ENCODE measurements at places on chromosomes 2 and 18. TPM values are rescaled to one million over a fixed set of nuclear protein-coding genes. Genes with fewer than 3 reads are reported as not detected.

DNA sequence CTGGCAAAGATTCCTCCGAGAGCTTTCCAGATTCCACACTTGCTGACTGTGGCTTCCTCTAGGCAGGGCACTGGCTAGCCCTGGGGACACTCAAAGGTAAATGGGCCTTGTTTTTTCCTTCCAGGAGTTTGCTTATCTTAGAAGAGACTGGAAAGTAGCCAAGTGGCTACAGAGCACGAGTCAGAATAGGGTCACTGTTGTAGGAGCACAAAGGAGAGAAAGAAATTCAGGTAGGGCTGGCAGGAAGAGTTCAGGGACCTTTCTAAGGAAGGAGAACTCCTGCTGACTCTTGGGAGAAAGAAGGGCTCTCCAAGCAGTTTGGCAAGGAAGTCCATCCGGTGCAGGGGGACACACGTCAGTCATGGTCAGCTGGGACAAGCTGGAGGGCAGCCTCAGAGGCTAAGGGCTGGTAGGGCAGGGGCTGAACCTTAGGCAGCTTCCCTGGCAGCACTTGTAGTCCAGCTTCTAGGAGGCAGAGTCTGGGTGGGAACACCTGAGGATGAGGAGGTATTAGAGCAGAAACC lies 39.5 kb downstream of the NIFK start:
- DNase-seq, result no peak

GRCh38 chr2:217650716-217651360 lies 352.0 kb downstream of the TNS1 start:
- DNase-seq, result peak; percentile 46

The FOXD4L1 gene
- 0.48 TPM for total RNA-seq

The SERPINB2 gene
- not detected for total RNA-seq

DNA sequence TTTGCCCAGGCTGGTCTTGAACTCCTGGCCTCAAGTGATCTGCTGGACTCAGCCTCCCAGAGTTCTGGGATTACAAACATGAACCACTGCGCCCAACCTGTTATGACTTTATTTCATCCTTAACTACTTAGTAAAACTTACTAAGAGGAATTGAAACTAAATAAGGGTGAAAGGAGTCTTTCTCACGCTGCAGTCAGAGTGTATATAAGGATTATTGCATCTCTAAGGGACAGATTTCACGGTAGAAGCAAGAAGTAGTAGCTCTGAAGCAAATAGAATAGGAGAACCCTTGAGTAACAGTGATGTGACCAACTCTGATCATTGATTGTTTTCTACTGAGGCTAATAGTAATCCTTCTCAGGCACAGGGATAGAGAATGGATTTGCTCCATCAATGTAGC lies 960.1 kb downstream of the CPS1 start:
- DNase-seq, result no peak

GRCh38 chr2:43276962-43277391 lies 50.6 kb upstream of the ZFP36L2 start:
- no peak for DNase-seq

- no peak for DNase-seq
Observed at GRCh38 chr18:28114472-28114871, 62.5 kb downstream of the CDH2 start.

GRCh38 chr2:173238385-173238784 lies 116.3 kb upstream of the CDCA7 start:
- DNase-seq, result no peak

- no peak for DNase-seq
Observed at GRCh38 chr2:95354469-95354901, 48.0 kb upstream of the FAHD2A start.

DNA sequence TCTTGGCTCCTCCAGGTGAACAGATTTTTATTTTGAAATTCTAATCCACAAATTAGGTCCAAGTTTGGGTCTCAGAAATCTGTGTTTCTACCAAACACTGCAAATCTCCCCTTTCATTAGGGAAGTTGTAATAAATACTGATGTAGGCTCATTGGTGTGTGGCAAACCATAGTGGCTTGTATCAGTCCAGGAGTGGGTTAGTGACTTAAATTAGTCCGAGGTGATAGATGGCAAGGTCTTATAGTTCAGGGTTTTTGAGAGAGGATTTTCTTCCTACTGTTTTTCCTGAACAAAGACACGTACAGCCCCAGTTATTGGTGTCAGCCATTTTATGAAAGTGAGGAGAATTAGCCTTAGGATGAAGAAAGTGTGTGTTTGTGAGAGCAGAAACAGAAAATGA lies 74.6 kb downstream of the RPRM start:
- DNase-seq, result no peak

The MAP3K19 gene
- not detected for total RNA-seq

DNA sequence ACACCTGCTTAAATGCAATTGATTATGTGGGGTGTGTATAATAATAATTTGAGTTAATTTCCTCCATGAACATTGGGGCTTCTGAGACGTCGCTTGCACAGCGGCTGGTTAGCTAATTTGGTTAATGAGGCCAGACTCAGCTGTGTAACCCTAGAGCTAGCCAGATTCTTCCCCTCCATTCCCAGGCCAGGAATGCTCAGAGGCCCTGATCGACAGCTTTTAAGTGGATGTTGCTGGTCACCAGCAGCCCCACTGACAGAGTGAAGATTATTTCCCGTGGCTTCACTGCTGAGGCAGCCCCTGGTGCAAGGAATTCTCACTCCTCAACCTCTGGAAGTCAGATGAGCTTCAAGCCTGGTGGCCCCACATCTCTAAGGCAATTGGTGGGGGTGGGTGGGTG lies 12.4 kb upstream of the EPAS1 start:
- DNase-seq, result no peak

- peak; percentile 51 for DNase-seq
Observed at GRCh38 chr2:235595422-235596010, 101.7 kb downstream of the AGAP1 start.

The STAT4 gene
- 18.8 TPM for total RNA-seq

The ATG4B gene
- total RNA-seq, result 143 TPM

- DNase-seq, result no peak
Observed at GRCh38 chr18:15198116-15198389, 450.1 kb downstream of the ANKRD30B start.

The WDR7 gene
- total RNA-seq, result 24.8 TPM

DNA sequence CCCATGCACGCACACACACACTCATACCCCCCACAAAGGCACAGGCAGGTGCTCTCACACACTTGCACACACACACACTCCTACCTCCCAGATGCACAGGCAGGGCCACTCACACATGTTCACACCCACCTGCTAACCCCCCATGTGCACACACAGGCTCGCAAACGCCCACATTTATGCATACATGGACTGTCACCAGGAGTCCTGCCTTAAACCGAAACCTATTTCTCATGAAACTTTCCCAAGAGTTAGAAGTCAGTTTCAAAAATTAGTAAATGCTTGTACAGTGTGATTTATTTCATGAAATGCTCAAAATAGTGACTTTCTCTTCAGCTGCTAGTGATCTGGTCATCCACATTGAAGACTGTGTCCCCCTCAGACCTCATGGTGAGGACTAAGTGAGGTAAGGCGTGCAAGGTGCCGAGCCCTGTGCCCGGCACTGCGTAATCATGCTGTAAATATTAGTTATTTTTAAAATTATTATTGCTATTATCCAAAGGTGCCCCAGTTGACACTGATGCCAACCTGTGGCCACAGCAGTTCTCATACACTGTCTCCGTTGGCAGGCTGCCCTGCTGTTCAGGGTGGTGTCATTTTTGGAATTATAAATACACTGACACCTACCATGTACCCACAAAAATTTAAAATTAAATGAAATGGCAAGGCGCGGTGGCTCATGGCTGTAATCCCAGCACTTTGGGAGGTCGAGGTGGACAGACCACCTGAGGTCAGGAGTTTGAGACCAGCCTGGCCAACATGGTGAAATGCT lies 12.4 kb downstream of the CNNM4 start:
- no peak for DNase-seq

GRCh38 chr18:9771977-9772660 lies 64.0 kb downstream of the RAB31 start:
- DNase-seq, result no peak

GRCh38 chr2:231347081-231347480 lies 48.4 kb upstream of the B3GNT7 start:
- no peak for DNase-seq

The CREG2 gene
- 0.65 TPM for total RNA-seq

The OSBPL6 gene
- 2.0 TPM for total RNA-seq

The CNTNAP5 gene
- 8.9 TPM for total RNA-seq

GRCh38 chr18:13437796-13438506 lies 219.4 kb downstream of the LDLRAD4 start:
- DNase-seq, result no peak

The CCDC74B gene
- 10.9 TPM for total RNA-seq

GRCh38 chr2:129400826-129401225 lies 578.6 kb upstream of the RAB6C start:
- DNase-seq, result no peak

DNA sequence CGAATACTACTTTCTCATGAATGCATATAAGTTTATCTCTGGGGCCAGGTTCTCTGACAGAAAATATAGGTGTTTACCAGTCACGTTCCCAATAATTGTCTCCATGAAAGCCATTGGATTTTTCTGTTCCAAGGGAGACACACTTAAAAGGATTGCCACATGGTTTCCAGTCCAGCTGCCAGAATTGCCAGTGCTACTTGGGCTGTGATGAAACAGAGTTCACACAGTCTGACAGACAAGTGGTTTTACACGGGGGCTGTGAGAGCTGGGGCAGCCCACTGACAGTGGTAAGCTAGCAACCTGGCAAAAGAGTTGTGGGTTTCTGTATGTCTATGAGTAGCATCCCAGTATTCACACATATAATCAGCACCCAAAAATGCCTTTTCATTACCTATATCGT lies 27.7 kb upstream of the ATRAID start:
- no peak for DNase-seq
